ENCODE measurements at places on chromosomes 7 and 10.

DNA sequence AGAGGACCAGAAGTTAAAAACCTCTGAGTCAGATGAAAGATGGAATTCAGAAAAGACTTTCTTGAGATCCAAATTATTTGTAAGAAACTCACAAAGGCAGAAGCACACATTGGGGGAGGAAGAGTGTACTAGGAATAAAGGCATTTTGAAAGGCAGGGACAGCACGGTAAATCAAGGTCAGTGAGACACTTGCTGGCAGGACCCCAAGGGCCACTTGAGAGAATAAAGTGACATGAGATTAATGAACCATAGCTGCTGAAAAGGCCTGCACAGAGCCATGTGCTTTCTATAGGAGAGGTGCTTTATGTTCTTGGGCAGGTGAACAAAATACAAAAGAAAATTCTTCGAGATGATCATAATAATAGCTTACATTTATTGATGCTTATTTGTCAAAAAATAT lies 929.9 kb upstream of the MBL2 start:
- no peak for DNase-seq

- no peak for DNase-seq
These were observed 374.6 kb upstream of the ADARB2 start for GRCh38 chr10:2111965-2112364.

DNA sequence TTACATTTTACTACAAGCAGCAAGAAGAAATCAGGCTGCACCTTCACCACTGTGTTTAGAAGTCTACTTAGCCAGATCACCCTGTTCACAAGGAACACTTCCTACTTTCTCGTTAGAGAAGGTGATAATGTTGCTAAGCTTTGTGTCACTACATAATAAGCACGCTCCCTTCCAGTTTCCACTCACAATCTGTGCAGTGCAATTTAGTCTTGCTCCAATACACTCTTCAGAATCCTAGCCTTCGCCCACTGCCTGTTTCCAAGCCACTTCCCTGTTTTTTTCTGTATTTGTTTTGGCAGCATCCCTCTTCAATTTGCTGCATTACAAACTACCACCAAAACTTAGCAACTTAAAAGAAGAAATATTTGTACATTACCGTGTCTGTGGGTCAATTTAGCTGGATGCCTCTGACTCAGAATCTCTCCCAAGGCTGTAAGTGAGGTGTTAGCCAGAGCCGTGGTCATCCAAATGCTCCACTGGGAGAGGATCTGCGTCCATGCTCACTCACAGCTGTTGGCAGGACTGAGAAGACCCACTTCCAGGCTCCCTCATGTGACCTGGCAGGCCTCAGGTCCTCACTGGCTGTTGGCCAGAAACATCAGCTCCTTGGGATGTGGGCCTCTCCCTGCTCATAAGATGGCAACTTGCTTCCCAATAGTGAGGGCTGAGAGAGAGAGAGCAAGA lies 110.4 kb downstream of the PON1 start:
- DNase-seq: peak; percentile 58

GRCh38 chr7:50488379-50488778 lies 38.2 kb upstream of the FIGNL1 start:
- DNase-seq: no peak

- DNase-seq: no peak
These were observed 341.0 kb downstream of the AUTS2 start for GRCh38 chr7:69939317-69939716.

- no peak for DNase-seq
These were observed 21.2 kb upstream of the PRKCQ start for GRCh38 chr10:6601246-6601805.

- no peak for DNase-seq
These were observed 135.1 kb downstream of the CHN2 start for GRCh38 chr7:29329686-29330085.

DNA sequence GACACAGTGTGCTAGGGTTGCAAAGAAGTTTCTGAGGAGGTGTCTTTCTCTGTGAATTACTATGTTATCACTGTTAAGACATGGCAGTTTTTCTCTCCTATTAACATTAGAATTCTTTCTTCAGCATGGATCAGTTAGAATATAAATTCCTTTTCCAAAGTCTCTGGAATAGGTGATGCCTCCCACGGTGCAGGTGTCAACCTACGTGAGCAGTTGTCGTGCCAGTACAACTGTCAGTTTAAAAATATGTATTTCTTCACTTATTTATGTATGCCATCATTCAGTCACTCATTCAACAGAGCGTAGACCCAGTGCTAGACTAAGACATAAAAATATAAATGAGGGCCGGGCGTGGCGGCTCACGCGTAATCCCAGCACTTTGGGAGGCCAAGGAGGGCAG lies 83.5 kb downstream of the TACC2 start:
- no peak for DNase-seq

GRCh38 chr7:73865738-73866445 lies 4.9 kb downstream of the TMEM270 start:
- peak; percentile 71 for DNase-seq

DNA sequence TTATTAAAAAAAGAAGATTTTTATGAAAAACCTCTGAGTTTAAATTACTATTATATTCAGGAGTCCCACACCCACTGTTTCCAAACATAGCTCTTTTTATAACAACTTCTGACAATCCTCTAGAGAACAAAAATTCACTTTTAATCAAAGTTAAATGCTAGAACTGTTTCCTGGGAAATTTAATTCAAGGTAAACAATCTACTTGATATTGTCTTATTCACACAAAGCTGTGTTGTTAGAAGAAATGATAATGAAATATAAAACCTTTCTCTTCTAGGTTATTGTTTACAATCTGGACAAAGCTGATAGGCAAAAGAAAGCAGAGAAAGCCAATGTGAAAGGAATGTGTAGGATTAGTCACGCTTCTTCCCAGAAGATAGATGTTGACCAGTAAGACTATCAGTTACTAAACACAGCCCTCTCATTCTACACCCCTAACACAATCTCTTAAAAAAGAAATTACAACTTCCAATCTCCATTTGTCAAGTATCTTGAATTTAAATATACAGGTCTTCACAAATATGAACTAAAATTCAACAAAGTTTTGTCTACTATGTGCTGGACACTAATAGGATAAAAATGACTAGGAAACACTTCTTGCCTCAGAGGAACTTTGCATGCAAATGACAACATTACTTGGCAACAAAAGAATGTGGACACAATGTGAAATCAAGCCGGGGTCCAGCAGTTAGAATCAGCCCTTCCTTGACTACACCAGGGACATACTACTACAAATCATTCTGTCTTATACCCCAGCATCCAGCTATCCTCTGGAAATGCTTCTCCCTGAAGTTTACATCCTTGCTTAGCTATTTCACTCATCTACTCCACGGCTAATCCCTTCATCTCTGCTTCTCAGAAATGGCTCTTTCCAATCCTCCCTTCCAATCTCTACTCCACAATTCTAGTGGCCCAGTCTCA lies 123.7 kb downstream of the IMMP2L start:
- DNase-seq: no peak

GRCh38 chr10:128337860-128338378 lies 211.7 kb upstream of the MKI67 start:
- peak; percentile 1 for DNase-seq

DNA sequence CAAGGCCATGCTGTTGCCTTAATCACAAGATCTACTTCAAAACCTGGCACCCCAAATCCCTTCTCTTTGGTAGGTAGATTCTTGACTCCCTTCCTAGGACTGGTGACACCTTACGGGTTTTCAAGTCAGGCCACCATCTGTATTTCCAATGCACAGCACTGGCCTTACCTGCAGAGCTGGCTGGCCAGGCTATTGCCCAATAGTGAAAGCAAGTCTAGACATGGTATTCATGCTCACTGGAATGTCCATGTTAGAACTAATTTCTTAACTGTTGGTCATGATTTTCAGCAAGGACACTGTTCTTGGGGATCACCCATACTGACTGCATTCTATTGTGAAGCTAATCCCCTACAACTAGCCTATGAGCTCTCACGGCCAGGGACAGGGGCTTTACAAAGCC lies 313.1 kb upstream of the RNF32 start:
- no peak for DNase-seq

GRCh38 chr7:110281362-110281761 lies 809.6 kb upstream of the LRRN3 start:
- no peak for DNase-seq

- DNase-seq: no peak
These were observed 12.6 kb downstream of the TRIM8 start for GRCh38 chr10:102656791-102657371.

GRCh38 chr10:63751836-63752235 lies 230.6 kb downstream of the REEP3 start:
- no peak for DNase-seq

GRCh38 chr10:107059872-107060271 lies 104.6 kb downstream of the SORCS1 start:
- DNase-seq: no peak

GRCh38 chr10:1186683-1186990 lies 130.5 kb downstream of the WDR37 start:
- DNase-seq: no peak

- DNase-seq: no peak
These were observed 122.1 kb downstream of the CDK6 start for GRCh38 chr7:92714280-92714679.

GRCh38 chr10:70776455-70777005 lies 8.6 kb downstream of the TBATA start:
- no peak for DNase-seq

DNA sequence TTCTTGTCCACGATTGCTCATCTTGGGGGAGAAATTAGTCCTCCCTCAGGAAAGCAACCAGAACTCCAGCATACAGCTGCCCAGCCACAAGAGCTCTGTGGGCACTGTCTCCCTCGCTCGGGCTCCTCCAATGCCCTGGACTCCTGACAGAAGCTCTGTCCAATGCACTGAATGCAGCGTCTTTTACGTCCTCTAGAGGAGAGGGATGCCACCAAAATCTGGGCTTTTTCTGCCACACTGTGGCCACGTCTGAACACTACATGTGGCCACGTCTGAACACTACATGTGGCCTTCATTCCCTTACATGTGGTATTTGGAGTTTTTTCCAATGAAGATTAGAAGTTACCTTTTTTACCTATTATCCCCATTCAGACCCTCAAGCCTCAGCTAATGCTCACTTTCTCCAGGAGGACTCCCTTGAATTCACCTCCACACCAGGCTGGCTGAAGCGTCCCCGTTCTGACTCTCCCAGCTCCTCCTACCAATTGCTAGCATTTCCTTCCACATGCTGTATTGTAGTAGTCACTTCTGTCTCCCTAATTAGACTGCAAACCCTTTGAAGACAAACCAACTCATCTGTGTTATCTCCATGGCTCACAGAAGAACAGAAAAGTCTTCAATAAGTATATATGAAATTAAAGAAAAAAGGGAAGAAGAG lies 134.3 kb upstream of the PDE1C start:
- DNase-seq: peak; percentile 96

DNA sequence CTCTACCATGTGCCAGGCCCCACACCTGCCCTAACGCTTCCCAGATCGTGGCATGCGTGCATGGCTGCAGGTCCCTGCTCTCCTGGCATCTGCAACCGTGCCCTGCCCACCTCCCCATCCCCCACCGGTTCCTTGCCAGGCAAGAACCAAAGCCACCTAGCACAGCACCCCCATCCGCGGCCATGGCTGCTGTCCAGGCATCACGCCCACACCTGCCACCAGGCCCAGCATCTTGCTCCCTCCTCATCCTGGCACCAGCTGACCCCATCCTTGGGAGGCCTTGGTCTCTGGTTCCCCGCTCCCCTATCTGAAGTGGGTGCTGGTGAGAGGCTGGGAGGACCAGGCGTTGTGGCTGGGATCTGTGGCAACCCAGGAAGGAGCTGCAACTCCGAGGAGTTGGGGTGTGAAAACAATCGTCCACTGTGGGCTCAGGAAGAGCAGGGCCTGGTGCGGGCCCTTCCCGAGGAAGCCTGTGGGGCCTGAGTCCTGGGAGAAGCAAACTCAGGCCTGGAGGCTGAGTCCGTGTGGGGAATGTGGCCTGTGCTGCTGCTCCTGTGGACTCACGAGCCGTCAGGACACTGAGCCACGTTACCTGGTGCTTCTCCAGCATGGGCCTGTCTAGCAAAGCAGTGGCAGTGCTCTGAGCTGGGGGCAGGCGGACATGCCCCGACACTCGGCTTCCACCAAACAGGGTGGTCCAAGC lies 417.1 kb downstream of the DNAJB6 start:
- no peak for DNase-seq

- peak; percentile 86 for DNase-seq
These were observed 95.8 kb downstream of the ARHGAP22 start for GRCh38 chr10:48508791-48509772.

DNA sequence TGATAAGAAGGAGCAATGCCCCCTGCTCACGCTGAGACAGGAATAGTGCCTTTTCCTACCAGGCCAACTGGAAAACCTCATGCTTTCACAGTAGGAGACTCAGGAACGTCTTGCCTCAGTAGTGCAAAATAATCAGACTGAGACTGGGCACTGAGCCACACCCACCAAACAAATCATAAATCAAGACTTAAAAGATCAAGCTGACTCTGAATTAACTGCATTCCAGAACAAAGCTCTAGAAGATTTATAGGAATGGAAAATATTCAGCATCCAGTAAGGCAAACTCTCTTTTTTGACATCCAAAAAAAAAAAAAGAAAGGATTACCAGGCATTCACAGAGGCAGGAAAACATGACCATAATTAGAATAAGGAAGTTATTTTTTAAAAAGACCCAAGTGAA lies 30.5 kb upstream of the SLC18A3 start:
- no peak for DNase-seq

DNA sequence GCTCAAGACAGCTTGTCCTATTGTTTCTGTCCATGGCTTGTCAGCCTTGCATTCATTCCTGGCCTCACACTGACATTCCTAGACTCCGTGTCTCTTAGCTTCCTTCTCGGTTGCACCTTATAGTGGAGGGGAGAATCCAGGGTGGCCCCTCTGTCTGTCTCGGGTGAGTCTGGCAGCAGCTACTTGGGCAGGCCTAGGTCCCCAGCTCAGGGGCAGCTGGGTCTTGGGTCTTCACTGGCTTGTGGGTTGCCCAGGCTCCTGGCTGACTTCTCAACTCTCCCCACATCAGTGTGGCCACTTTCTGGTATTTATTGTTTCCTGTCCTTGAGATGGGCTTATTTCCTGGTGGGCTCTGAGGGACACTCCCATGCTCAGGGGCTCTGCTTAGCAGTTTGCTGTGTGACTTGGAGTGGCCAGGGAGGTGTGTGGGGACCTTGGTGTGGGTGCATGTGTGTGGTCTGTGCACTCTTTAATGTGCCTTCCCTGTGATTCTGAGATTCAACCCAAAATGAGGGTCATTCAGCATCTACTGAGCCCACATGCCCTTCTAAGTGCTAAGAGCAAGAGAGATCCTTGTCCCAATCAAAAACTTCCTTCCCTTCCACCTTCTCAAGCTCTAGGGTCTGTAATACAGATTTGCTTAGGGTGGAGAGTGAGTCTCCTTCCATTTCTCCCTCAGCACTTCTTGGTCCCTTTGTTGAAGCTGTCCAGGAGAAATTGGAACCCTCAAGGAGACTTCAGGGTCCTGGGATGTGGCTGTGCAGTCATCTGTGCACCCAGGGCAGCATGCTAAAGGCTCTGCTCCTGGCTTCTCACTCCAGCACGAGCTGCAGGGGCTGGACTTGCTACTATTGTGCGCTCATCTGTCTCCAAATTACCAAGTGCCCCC lies 20.1 kb downstream of the UPP1 start:
- DNase-seq: no peak
